Smooth muscle cell of the brain vasculature (primary cell): ENCODE measurements at places on chromosomes 1 and 21.

- no peak for DNase-seq
Measured at GRCh38 chr1:66733348-66734017, 18.8 kb upstream of the DYNLT5 start.

- no peak for DNase-seq
Measured at GRCh38 chr1:245169376-245169775, 14.6 kb downstream of the KIF26B start.

GRCh38 chr1:67673468-67674201 is 11.4 kb upstream of the GADD45A start:
- DNase-seq, result no peak

DNA sequence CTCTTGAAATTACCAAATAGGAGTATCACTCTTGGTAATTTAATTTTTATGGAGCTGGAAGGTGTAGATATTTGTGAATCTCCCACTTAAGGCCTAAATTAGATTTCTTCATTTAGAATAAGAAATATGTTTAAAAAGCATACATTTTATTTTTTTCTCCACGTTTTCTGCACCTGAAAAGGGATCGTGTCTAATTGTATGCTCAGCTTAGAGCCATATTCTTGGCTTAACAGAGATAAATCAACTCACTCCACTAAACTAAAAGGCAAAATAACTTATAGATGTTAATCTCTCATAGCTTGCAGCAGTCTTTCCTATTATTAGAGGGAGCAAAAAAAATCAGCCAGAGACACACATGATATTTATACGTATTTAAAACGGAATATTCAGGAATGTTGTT is 336.8 kb upstream of the SGIP1 start:
- no peak for DNase-seq

GRCh38 chr1:39643705-39644104 is 4.3 kb upstream of the HEYL start:
- DNase-seq, result no peak

- DNase-seq, result no peak
Measured at GRCh38 chr1:208136459-208137182, 107.6 kb downstream of the PLXNA2 start.

GRCh38 chr1:42736571-42737200 is 3.4 kb downstream of the CLDN19 start:
- no peak for DNase-seq

DNA sequence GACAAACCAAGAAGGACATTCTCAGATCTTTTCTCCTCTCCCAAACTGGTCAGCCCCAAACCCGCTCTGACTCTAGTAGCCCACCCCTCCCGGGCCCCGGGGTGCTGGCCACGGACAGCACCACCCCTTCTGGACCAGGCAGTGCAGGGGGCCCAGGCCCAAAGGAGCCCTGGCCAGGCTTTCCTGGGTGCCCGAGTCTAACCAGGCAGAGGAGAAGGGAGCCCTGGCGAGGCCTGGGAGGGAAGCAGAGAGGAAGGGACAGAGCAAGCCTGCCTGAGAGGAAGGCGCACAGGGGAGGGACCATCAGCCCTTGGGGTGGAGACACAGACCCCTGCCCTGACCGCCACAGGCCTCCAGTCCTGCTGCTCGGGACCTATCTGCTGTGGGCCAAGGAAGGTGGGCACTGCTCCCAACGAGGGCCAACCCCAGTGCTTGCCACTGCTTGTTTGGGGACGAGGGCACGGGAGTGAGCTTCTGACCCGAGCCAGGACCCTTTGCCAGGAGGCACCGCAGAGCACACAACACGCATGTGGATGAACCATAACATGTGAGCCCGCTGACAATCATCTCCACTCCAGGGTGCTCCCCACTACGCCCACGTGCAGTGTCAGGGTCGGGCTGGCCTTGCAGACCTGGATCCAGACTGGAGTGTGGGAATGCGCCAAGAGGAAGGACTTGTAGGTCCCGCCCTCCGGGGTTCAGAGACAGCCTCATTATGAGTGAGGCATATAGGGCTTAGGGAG is 57.6 kb downstream of the KCNAB2 start:
- no peak for DNase-seq

DNA sequence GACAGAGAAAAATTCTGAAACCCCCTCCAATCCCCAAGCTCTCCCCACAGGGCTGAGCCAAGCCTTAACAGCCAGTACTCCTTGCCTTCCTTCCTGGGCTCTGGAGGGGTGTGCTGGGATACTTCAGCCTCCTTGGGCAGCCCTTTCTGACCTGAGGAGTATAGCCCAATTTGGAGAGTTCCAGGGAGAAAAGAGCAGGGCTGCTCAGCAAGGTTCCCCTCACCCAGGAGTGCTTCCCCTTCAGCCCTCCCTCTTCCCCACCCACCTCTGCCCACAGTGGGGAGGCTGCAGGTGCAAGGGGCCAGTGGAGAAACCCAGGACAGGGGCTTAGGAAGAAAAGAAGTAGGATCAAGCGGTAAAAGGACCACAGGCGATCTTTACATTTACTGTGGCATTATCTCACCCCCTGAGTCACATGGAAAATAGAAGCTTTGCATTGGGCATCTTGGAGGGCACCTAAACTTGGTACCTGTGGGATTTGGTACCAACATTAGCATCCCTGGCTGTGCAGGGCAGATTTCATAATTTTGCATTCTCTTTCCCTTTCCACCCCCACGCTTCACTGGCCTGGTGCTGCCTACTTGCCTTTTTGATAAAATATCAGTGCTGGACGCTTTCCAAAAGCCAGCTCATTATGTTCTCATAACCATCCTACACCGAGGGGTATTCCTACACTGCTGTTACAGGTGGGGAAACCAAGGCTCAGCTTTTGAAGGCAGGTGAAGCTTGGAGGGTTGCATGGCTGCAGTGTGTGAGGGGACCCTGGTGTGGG is 2.8 kb upstream of the ADORA1 start:
- no peak for DNase-seq

DNA sequence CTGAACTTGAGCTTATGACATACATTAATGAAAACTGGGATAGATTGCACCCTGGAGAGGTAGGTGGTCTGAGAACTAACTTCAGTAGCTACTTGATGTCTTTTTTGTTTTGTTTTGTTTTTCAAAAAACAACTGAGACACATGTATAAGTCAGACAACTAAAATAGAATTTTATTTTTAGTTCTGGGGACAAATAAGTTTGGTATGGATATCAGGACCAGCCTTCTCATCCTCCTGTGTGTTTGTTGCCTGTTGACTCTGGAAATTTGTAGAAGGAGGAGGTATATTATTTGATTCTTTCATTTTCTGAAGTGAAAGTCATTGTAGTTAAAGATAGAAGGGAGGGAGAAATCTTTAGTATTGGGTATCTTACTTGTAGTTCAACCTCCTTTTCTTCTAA is 41.5 kb downstream of the MTF2 start:
- DNase-seq, result no peak

DNA sequence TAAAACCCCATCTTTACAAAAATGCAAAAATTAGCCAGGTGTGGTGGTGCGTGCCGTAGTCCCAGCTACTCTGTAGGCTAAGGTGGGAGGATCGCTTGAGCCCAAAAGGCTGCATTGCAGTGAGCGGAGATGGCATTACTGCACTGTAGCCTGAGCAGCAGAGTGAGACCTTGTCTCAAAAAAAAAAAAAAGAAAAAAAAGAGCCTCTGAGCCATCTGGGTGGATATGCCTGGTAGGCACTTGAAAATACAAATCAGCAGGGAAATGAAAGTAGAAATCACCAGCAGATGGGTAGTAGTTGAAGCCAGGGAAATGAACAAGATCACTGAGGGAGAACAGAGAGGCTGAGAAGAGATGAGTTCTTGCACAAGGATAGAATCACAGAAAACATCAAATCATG is 131.0 kb upstream of the HMCN1 start:
- no peak for DNase-seq

GRCh38 chr1:119987112-119987511 is 82.3 kb downstream of the NOTCH2 start:
- peak; percentile 44 for DNase-seq

DNA sequence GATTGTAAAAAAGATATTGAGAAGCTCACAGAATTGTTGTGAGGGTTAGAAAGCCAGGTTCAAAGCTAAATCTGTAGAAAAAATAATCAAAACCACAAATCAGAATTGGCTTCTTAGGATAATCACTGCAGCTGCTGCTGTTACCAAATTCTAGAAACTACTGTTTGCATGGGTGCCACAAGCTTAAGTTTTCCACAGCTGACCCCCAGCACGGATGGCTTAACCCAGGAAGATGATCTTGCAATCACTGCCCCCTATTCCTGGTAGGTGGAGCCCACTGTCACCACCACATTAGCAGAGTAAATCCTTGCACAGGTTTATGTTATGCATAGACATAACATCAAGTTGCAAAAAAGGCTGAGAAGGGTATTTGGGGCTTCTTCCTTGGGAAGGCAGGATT is 877.8 kb upstream of the ADGRL2 start:
- DNase-seq, result no peak

DNA sequence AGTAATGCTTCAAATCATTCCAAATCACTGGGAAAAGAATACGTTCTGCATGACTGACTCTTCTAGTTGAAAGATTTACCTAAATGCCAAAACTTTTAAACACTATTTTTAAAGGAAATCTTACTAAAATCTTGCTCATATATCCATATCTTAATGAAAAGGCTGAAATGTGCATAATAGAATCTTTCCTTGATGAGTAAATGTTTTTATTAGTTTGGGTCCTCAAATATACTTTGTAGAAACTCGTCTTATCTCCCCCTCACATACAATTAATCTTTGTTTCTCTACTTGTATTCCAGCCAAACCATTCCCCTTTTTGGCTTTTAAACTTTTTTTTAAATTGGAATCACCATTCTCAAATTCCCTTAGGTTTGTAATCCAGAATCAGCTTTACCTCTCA is 110.2 kb downstream of the NTNG1 start:
- no peak for DNase-seq

DNA sequence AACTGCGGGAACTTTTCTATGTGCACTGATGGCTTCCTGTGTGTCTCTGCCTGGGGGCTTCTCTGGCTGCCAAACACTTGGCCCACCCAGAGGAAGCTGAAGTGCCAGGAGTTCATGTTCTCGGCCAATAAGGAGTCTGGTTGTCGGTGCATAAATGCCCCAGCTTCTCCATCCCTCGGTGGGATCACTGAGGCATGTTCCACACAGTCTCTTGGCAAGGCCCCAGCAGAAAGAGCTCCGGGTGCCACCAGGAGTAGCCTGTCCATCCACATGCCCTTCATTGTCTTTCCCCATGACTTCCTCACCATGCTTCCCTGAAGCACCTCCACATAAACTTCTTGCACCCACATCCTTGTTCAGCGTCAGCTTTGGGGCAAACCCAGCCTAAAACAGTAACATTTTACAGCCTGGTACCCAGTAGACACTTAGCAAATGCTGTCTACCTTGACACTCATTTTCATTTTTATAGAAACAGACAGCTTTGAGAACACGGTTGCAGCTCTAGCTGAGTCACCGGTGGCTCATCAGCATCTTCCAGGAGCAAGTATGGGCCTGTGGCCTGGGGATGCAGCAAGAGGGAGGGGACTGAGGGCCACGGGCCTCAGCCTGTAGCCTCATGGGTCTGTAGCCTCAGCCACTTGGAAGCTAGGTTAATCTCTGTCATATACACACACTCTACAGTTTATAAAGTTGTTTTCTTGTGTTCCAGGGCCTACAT is 14.8 kb upstream of the CDCP2 start:
- DNase-seq, result no peak

- no peak for DNase-seq
Measured at GRCh38 chr1:66328896-66329295, 205.1 kb upstream of the SGIP1 start.

DNA sequence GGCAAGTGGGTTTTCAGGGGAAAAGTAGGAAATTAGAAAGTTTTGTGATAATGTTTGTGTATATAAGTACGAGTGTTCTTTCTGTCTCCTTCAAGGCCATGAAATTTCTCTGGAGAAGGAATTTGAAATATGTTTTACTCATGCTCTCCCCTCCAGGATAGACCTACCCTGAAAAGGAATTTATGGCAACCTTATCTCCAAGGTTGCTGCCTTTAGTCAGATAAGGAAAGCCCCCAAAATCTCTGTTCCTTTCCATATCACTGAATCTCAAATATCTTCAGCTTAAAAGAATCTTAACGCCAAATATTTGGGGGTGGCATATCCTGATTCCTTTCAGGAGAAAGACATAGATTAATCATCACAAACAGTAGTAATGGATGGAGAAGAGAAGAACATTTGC is 499 bp upstream of the C4BPB start:
- no peak for DNase-seq

DNA sequence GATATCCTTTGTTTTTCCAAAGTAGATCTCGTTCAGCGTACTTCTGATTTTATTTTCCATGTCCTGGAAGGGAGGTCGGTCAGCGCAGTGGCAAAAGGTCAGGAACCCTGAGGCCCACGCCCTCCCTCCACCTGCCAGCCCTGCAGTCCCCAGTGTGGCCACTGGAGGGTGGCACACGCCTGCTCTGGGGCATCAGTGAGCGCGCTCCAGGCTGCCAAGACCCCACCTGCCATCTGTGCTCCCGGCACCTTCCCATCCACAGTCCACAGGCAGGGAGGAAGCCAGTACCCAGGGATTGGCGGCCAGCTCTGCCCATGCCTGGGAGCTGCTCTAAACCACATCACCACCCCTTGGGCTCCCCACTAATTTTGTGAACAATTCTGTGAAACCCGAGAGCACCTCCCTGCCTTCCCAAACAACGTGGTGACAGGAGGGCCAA is 32.3 kb downstream of the SLC66A1 start:
- DNase-seq, result no peak

DNA sequence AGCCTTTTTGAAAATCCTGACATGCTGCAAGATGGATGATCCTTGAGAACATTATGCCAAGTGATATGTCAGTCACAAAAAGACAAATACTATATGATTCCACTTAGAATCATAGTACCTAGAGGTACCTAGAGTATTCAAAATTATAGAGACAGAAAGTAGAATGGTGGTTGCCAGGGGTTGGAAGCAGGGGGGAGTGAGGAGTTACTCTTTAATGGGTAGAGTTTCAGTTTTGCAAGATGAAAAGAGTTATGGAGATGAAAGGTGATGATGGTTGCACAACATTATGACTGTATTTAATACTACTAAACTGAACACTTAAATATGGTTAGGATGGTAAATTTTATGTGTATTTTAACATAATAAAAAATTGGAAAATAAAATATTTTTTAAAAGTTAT is 37.9 kb upstream of the PODN start:
- DNase-seq, result no peak

GRCh38 chr1:76075877-76076276 is 1.3 kb downstream of the ST6GALNAC3 start:
- DNase-seq, result no peak

- no peak for DNase-seq
Measured at GRCh38 chr1:205668951-205669340, 11.4 kb downstream of the SLC45A3 start.
